NCI-H226 (cell line): ENCODE measurements at places on chromosomes 7 and 10.

DNA sequence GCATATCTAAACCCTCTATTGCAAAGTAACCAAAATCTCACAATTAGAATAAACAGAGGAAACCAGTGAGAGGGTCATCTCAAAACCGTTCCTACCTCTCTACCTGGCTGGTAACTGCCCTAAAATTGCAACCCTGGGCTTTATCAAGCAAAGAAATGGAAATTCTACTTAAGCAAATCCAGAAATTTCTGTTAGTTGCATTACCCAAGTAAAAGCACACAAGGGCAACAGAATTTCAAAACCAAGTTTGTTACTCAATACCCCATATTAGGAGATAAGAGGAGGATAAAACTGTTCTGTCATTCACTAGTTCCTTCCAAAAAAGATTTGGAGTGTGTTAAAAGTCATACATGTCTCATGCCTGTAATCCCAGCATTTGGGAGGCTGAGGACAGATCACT is 195.3 kb downstream of the FAM107B start:
- DNase-seq = peak; percentile 42

GRCh38 chr10:61478621-61479312 is 25.6 kb upstream of the TMEM26 start:
- DNase-seq = no peak

DNA sequence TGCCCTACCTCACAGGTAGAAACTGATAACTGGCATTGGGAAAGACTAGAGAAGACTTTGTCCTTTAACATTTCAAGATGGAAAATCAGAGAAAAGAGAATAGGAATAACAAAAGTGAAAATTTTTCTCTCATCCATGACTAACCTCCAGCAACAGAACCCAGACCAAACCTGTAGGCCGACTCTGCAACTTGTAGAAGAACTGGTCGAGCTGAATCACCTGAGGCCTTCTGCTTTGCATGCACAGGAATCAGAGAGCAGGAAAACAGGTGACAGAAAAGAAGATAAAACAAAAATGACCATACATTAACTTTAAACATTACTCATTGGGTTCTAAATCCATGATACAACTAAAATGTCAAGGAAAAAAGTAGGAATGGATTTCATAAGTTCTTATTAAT is 137.1 kb downstream of the SLC25A13 start:
- no peak for DNase-seq

GRCh38 chr7:90582164-90582563 is 14.0 kb upstream of the CDK14 start:
- no peak for DNase-seq

DNA sequence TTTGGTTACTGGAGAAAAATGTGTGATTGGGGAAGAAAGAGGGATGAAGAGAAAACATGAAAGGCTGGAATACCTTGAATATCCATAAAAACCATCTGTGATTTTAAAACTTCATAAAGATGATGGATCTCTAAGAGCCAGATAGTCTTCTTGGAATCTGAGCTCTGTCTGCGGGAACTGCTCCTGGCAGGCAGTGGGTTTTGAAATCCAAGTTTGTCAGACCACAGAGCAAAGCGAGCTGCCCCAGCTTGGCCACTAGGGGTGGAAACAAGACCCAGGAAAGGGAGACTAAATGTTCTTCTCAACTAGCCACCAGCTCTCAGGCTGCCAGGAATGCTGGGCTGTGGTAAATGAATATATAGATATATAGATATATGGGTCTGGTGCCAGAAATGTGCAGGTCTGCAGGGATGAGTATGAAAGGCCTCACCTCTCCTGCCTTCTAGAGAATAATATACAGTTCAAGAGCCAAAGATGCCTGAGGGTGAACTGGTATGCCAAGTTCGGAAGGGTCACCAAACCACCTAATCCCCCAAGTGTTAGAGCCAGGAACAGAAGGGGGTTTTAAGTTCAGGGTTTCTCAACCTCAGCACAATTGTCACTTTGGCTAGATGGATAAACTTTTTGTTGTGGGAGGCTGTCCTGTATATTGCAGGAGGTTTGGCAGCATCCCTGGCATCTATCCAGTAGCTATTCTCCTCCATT is 208.8 kb downstream of the KCNMA1 start:
- peak; percentile 61 for DNase-seq

- DNase-seq = no peak
Observed at GRCh38 chr10:37680716-37681616, 176.4 kb downstream of the ZNF248 start.

- DNase-seq = no peak
Observed at GRCh38 chr7:10913457-10913856, 60.2 kb upstream of the PHF14 start.

DNA sequence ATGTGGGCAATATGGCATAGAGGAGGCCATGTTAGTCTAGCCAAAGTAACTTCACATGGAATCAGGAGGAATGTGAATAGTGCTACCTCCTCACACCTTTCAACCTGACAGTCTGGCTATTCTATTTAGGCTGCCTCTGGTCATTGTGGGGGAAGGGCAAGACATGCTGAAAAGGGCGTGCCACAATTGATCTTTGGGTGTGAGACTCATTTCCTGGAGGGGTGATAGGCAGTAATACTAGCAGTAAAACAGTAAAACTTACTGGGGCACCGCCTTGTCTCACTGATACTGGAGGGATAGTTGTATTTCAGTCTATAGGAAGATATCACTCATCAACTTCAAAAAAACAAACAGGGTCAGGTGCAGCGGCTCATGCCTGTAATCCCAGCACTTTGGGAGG is 88.7 kb downstream of the TMEM168 start:
- DNase-seq = no peak

DNA sequence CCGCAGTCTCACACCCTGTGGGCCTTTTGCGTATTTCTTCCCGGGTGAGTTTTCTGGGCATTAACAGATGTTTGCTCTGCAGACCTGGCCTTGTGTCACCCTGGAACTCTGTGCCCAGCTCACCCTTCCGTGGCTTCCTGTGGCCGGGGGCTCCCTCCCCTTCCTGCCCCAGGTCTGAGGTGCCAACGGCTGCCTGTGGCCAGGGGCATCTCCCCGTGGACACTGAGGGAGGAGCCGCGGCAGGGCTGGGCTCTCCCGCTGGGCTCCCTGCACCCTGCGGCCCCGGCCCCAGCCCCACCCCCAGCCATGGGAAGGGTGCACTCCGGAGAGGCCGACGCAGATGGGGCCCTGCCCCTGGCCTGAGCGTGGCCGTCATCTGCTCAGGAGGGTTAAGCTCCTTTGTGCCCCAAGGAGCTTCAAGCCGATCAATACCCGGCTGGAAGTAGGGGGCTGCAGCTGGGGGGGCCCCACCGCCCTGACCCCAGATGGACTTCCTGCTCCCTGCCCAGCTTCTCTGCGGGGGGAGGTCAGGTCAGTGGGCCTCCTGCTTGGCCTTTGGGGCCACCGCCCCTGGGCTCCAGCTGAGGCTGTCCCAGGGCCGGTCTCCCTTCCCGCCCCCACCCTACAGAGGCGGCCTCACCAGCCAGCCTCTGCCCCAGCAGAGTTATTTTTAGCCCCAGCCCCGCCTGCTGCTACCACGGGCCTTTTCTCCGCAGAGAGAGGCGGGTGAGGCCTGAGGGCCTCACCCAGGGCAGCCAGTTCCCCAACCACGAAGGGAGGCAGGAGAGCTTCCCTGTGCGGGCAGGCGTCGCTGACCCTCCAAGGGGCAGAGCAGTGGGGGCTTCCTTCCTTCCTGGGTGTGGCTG is 24.2 kb downstream of the PWWP2B start:
- no peak for DNase-seq

DNA sequence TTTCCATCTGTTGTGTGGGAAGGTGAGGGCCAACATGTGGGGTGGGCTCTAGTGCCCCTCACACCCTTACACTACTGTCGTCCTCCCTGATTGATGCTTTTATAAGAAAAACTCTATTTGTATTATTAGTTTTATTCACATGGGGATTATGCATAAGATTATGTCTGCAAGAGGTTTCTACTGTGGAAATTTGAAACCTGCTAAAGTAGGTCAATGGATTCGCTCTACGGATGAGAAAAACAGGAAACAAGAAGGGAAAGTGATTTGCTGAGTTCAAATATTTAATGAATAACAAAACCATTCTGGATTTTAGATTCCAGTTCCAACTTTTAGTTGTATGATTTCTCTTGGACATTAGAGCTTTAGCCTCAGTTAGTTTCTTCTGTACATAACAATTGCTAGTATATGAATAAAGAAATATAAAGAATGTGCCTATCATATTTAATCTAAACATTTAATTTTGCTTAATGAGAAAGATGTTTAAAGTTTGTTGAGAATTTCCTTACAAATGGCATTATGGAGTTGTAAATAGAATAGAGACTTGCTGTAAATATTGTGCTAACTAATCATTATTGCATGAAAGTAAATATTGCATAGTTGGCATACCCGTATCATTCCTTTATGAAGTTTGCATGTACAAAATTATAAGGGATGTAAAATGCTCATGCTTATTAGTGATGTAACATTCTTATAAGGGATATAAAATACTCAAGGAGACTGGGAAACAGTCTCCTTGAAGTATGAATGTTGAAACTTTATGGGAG is 193.8 kb downstream of the THSD7A start:
- DNase-seq = no peak

DNA sequence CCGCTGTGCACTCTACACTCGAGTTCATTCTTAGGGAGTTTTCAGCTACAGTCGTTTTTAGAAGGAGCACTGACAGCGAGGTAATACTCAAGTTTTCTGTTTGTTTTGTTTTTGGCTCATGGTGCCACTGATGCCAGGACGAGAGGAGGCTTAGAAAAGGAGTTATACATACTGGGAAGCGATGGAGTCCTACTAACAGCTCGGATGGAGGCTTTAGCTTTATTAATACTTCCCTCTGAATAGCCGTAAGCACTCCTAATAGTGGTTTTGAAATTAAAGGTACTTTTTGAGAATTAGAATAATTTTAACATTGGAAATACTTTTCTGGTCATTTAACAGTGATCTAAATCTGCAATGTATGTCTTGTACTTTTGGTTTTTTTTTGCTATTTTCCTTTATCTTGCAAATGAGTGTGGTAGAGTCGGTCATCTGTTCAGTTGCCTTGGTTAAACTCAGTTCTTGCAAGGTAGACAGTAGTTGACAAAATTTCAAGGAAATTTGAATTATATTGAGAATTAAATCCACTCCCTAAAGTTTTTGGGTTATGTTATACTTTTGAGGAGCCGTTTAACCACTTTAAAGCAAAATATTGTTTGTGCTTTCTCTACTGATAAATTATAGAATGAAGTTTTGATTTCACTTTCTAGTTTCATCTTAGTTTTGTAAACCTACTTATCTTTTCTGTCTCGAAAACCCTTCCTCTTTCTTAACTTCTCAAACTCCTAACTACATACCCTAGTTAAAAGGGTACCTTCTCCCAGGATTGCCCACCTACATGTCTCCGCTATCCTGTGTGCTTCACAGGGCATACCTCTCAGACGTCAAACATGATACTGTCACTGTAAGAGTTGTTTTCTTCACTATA is 1.5 kb downstream of the HBP1 start:
- no peak for DNase-seq

DNA sequence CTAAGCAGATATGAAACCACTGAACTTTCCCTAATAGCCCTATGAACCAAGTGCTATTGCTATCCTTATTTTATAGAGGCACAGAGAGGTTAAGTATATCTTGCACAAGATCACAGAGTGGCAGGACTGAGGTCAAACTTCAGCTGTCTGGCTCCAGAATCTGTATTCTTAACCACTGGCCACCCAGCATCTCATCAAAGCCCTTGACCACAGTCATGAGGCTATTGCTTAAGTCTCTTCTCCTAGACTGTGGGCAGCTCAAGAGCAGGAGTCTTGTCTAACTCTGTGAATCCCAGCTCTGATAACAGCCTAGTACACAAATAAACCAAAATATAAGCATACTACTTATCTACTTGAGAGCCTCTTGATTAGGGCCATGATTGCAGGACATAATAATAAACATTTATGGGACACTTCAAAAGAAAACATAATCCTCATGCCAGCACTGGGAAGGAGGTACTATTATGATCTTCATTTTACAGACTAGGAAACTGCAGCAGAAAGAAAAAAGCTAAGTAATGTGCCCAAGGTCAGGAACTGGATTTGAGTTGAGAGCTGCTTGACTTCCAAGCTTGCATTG is 22.4 kb upstream of the SMC3 start:
- peak; percentile 38 for DNase-seq

DNA sequence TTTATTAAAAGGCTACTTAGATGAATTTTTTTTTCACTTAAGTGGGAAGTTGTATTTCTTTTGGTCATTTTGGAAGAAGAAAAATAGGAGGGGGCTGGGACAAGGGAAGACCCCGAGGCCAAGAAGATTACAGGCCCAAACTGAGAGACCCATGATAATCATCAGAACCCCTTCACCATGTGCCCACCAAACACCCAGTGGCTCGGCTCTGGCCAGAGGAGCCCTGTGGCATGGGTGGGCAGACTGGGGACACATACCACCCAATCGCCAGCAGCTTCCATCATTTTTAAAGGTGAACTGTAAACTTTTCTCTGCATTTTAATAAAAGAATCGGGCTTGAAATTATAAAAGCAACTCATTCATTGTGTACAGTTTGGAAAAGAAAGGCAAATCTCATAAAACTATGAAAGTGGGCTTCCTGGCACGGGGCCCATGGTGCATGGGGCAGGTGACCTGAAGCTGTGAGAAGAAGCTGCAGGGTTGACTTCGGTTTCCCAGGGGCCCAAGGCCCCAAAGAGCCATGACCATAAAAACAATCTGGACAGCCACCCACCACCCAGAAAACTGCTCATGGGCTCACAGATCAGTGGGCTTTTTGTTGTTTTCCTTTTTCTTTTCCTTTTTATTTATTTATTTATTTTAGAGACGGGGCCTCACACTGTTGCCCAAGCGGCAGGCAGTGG is 29.4 kb upstream of the RET start:
- no peak for DNase-seq

GRCh38 chr10:24622781-24623301 is 100.8 kb downstream of the ARHGAP21 start:
- DNase-seq = no peak

- DNase-seq = no peak
Observed at GRCh38 chr10:73842349-73842748, 31.0 kb upstream of the NDST2 start.

GRCh38 chr10:24397662-24398061 is 188.7 kb downstream of the KIAA1217 start:
- no peak for DNase-seq

GRCh38 chr7:88396948-88397322 is 90.2 kb upstream of the STEAP4 start:
- DNase-seq = no peak

- no peak for DNase-seq
Observed at GRCh38 chr7:112080978-112081377, 125.2 kb downstream of the DOCK4 start.

GRCh38 chr7:44184206-44184872 is 4.9 kb downstream of the GCK start:
- DNase-seq = peak; percentile 87

GRCh38 chr10:110643035-110643652 is 992 bp upstream of the RBM20 start:
- DNase-seq = no peak

- DNase-seq = no peak
Observed at GRCh38 chr7:44062180-44062902, 3.0 kb downstream of the PGAM2 start.

DNA sequence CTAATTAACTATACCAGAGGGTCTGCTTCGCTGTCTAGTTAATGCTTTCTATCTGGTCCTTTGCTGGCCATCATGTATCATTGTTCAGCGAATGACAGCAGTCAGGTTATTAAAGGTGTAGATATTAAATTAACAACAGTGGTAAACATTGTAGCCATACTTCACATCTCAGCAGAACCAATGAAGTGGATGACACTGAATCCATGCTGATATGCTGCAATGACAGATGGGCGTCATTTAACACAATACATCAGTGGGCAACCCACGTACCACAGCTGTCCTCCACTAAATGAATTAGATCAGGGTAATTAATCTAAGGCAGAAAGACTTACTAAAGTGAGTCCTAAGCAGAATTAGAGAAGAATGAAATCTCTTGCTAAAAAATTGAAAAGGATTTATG is 767.2 kb downstream of the NXPH1 start:
- no peak for DNase-seq

GRCh38 chr10:85767891-85768290 is 598.7 kb downstream of the GRID1 start:
- DNase-seq = no peak
